Ammon's horn (tissue), 1 donor: ENCODE measurements at places on chromosomes 16 and 17.

GRCh38 chr17:55778389-55779118 is 27.7 kb downstream of the PCTP start:
- DNase-seq = no peak

- DNase-seq = no peak
Observed at GRCh38 chr17:77790143-77790829, 168.2 kb upstream of the TNRC6C start.

DNA sequence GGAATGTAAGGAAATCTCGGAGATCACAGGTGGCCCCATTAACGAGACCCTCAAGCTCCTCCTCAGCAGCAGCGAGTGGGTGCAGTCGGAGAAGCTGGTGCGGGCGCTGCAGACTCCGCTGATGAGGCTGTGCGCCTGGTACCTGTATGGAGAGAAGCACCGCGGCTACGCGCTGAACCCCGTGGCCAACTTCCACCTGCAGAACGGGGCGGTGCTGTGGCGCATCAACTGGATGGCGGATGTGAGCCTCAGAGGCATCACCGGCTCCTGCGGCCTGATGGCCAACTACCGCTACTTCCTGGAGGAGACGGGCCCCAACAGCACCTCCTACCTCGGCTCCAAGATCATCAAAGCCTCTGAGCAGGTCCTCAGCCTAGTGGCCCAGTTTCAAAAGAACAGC is 16.2 kb downstream of the MLYCD start:
- no peak for DNase-seq

DNA sequence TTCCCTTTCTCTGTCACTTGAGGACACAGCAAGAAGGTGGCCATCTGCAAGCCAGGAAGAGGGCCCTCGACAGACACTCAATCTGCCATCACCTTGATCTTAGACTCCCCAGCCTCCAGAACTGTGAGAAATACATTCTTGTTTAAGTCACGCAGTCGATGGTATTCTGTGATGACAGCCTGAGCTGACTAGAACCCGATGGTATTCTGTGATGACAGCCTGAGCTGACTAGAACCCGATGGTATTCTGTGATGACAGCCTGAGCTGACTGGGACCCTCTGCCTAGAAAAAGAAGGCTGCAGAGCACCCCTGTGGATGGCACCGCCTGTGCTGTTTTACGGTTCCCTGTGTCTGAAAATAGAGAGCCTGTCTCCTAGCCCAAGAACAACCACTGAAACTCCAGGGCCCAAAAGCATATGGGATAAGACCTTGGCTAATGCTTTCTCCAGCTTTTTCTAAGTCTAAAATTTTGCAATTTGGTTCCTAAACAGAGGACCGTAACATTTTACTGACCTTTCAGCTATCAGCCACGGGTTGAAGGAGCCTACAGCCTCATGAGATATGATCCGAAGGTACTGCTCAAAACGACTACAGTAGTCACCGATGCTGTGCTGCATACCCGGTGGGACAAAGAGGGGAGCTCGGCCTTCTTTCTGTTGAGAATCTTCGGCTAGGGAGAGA is 33.1 kb upstream of the PITPNM3 start:
- DNase-seq = no peak

DNA sequence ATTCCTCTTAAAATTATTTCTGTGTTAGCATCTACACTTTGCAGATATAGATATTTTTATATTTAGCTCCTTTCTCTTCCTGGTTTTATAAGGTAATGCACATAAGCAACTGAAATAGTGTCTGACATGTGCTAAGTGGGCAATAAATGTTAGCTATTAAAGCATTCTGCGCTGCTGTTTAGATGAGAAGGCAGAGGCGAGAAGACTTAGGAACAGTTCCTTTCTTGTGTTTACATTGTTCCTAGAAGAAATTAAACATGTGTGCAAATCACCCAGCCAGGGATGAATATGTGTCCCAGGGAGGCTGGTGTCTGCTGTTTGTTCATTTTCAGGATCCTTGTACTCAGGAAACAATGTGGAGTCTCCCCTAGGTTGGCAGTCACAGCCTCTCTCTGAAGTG is 292.3 kb downstream of the PMP22 start:
- DNase-seq = no peak

DNA sequence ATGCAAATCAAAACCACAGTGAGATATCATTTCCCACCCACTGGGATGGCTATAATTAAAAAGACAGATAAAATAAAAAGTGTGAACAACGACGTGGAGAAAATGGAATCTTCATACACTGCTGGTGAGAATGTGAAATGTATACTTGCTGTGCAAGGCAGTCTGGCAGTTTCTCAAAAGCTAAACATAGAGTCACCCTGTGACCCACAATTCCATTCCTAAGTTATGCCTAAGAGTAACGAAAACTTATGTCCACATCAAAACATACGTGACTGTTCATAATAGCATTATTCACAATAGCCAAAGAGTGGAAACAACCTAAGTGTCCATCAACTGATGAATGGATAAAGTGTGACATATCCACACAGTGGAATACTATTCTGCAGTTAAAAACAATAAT is 38.1 kb upstream of the VPS4A start:
- DNase-seq = no peak
